Effector memory CD8-positive, alpha-beta T cell (primary cell): ENCODE measurements at places on chromosomes 12 and 14.

DNA sequence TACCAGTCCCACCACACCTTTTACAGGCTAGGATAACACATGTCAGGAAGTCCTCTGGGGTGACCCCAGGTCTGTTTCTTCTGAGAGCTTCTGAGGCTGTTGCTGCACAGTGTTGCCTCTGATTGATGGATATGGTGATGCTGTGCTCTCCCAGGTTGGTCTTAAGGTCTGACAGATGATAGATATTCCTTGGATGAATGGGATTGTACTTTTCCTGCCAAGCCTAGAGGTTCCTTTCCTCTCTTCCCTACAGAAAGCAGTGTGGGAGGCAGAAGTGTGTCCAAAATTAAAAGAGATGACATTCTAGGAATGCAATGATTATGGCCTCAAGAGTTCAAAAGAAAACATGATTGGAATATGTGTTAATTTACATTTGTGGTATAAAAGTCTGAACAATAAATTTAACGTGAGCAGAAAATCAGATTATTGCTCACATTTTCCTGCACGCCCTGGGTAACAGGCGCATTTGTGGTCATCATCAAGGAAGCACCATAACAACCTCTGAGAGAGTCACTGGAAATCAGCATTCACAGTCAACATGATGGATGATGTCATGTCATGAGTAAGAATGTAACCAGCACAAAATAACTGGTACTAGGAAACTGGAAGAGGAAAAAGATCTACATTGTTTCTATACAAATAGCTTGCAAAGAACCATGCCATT is 73.7 kb downstream of the BBS10 start:
- no peak for DNase-seq

GRCh38 chr12:43836475-43836989 is 651 bp downstream of the TMEM117 start:
- no peak for DNase-seq

DNA sequence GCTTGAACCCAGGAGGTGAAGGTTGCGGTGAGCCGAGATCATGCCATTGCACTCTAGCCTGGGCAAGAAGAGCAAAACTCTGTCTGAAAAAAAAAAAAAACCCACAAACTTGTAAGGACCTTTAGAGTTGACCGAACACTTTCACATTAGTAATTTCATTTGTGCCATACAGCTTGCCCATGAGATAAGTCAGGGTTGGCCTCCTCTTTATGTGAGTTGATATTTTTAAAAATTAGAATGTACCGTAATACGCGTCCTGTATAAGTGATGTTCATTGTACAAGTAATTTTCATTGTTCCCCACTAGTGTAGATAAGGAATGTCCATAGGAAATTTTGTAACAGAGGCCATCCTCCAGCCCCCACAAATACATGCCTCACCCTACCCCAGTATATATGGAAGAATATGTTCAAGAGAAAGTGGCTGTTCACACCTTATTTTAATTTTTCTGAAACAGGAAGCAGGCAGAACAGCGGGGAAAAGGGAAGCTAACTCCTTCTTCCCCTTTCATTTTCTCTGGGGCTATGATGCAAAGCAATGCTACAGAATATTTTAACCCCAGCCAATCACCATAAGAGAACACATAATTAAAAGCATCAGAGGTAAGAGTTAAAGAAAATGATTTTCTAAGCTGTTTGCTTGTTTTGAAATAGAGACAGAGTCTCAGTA is 31.9 kb upstream of the HIF1A start:
- DNase-seq = no peak

- no peak for DNase-seq
These were observed 2.5 kb upstream of the SLC6A13 start for GRCh38 chr12:265096-265495.

GRCh38 chr12:92927436-92928281 is 1.4 kb downstream of the EEA1 start:
- DNase-seq = no peak

DNA sequence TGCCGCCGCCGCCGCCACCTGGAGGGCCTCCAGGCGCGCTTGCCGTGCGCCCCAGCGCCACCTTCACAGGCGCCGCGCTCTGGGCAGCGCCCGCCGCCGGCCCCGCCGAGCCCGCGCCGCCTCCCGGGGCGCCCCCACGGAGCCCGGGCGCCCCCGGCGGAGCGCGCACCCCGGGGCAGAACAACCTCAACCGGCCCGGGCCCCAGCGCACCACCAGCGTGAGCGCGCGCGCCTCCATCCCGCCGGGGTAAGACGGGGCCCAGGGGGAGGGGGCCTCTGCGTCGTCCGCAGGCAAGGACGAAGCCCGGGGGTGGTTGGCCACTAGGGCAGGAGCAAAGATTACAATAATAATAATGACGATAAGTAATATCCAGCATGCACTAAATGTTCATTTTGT is 21.3 kb downstream of the DTX1 start:
- DNase-seq = no peak

- no peak for DNase-seq
These were observed 112.8 kb downstream of the SYT1 start for GRCh38 chr12:78977304-78977867.
